ENCODE measurements at places on chromosomes 12 and 14.

- DNase-seq = no peak
Observed at GRCh38 chr12:42756841-42757623, 167.5 kb upstream of the PRICKLE1 start.

- no peak for DNase-seq
Observed at GRCh38 chr14:29425705-29426482, 501.8 kb downstream of the PRKD1 start.

DNA sequence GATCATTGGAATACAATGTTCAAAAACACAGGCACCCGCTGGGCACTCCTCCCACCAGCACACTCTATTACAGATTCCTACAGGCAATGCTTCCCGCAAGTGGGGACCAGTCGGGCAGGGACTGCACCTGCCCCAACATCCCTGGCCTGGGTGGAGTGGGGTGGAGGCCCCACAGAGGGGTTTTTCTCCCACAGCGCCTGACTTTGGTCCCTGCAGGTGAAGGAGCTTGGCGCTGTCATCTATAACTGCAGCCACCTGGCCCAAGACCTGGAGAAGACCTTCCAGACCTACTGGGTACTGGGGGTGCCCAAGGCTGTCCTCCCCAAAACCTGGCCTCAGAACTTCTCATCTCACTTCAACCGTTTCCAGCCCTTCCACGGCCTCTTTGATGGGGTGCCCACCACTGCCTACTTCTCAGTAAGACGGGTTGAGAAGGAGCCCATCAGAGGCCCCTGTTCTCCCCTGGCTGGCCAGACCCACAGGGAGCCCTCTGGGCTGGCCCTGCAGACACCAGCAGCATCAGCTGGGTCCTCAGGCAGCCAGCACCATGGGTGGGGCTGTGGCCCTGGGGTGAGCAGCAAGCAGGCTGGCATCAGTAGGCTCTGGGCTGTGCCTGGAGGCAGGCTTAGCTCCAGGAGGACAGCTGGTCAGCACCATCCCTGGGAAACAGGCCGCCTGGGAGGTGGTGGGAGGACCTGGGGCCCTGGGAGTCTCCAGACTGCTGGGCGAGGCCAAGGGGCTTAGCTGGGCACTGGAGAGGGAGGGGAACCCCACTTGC is 6.0 kb downstream of the PLD4 start:
- no peak for DNase-seq

- no peak for DNase-seq
Observed at GRCh38 chr12:56873382-56873781, 60.8 kb downstream of the SDR9C7 start.

All from activated CD4-positive, alpha-beta T cell treated with anti-CD3 and anti-CD28 coated beads, Interleukin-2, Interleukin-6, amounts not matched to agents 100 ng/mL and 50 ng/mL, durations not matched to agents 16 hours and 8 hours (primary cell).